Calu3 (cell line): ENCODE measurements at places on chromosomes 6 and 20. TPM values are rescaled to one million over a fixed set of nuclear protein-coding genes. Genes with fewer than 3 reads are reported as not detected.
A peak's percentile ranks its signal among the peaks of the same experiment; 100 is the strongest.

DNA sequence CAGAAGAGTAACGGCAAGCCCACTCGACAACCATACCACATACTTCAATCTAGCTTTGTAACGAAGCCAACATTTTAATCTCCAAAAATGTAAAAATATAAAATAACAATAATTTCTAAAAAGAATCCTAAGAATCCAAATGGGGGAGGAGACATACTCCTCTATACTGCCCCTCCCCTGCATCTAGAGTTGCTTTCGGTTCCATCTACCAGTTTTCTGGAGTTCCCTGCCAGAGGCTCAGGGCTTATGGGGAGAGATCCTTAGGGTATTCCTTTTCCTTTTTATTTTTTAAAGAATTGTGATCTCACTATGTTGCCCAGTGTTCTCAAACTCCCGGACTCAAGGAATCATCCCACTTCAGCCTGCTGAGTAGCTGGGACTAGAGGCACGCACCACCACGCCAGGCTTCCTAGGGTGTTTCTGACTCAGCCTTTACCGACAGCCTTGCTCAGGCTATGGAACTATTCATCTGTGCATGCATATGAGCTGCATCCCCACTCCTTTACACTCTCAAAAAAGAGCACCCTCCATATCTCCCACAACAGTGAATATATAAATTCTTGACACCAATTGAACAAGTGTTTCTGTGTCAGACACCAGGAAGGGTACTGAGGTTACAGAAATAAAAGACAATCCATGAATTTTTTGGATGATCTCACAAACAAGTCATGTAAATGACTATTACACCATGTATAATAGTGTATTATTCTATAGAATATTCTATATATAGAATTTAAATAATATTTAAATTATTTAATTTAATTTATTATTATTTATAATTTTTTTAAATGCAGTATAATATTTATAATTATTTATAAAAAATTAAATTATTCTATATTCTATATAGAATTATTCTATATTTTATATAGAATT is 40.7 kb upstream of the UBR2 start:
- DNase-seq = no peak

GRCh38 chr6:133553652-133554051 is 312.5 kb downstream of the EYA4 start:
- DNase-seq = peak; percentile 60

MATN4 gene
- 0.17 and 0.29 TPM in 2 replicates for total RNA-seq

C6orf163 gene
- total RNA-seq = 5.9 TPM in 2 replicates

HNF4A gene
- total RNA-seq = 27.7 and 41.1 TPM in 2 replicates

DNA sequence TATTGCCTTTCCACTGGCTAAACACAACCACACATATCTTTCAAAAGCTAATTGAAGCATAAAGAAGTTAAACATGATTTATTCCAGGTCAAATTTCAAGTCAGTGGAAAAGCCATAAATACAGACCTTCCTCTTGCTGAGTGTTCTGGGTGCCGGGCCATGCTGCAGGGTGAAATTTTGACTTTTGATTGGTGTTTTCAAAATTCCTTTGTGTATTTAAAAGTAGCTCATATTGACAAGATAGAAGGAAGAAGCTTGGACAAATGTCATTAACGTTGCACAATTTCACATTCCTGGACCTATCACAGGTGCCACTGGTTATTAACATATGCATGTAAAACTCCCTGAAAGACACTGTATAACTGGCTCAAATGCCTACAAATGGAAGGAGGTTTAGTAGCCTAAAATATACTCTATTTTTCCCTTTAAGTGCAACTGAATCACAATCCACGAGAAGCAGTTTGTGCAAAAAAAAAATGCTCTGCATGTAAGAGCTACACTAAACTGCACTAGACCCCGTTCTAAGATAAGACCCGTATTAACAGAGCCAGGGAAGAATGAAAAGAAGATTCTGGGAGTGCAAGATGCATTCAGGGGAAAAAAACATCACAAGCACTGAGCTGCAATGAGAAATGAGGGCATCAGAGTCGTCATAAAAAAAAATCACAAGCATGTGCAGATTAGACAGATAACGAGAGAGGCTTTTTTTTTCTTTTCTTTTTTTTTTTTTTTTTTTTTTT is 30.4 kb downstream of the ATXN1 start:
- DNase-seq = no peak

GRCh38 chr6:392441-393390 is 1.2 kb downstream of the IRF4 start:
- no peak for DNase-seq

GRCh38 chr20:16111852-16112412 is 461.3 kb downstream of the KIF16B start:
- DNase-seq = no peak

TGM3 gene
- not detected in 2 replicates for total RNA-seq

TMEM170B gene
- total RNA-seq = 1.9 and 2.2 TPM in 2 replicates

DNA sequence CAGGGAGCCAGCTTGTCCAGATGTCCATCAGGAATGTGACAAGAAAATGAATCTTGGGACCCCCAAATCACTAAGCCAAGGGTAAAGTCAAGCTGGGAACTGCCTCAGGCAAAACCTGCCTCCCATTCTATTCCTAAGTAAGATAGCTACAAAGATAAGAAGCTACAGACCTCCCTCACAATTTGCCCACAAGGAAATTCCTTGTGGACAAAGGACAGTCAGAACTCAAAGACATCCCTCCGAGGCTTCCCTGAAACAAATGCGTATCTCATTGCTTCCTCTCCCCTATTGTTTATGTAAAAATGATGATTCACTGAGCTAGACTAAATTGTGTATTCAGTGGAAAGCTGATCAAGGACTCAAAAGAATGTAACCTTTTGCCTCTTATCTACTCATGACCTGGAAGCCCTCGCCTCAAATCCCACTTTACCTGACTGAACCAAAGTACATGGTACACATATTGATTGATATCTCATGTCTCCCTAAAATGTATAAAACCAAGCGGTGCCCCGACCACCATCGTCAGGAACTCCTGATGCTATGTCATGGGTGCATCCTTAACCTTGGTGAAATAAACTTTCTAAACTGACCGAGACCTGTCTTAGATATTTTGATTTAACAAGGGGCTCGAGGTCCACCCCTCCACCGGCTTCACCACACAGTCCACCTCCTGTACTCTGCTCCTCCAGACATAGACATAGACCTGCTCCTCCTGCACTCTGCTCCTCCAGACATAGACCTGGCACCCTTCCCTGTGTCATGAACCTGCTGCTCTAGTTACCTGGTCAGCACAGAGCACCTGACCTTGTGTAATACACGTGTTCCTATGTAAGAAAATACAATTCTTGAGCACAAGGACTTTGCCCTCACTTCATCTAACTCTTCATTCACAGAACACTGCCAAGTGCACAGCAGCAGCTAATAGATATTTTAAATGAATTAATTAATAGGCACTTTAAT is 81.4 kb downstream of the WDR27 start:
- no peak for DNase-seq

THBS2 gene
- total RNA-seq = not detected in 2 replicates

DNA sequence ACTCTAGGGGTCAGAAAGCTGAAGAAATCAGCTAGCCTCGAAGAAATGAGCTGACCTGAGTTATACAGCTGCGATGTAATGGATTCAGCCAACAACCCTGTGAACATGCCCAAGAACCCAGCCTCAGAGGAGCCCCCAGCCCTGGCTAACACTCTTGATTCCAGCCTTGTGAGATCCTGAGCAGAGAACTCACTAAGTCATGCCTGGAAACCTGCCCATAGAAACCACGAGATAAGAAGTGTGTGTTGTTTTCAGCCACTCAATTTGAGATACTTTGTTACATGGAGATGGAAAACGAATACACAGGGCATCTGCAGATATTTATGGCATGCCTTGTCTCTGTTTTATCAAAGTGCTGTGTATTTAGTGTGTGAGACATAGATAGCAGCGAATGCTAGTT is 265.2 kb downstream of the QKI start:
- no peak for DNase-seq

DNA sequence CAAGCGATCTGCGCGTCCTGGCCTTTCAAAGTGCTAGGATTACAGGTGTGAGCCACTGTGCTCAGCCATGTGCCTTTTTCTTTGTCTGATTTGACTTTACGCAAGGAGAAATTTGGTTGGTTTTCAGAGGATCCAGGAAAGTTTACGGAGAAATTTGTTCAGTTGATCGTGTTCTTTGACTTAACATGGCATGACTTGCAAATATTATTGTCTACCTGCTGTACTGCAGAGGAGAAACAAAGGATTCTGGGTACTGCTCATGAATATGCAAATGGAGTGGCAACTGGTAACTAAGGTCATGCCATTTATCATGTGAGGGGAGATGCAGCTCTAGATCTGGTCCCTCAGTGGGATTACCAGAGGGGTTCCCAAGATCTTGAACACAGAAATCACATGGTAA is 68.8 kb upstream of the CHD6 start:
- DNase-seq = no peak

CCHCR1 gene
- total RNA-seq = 95.2 and 105 TPM in 2 replicates

GRCh38 chr20:44398335-44398734 is 42.8 kb downstream of the HNF4A start:
- DNase-seq = no peak

- DNase-seq = peak; percentile 59
These were observed 9.0 kb downstream of the TEAD3 start for GRCh38 chr6:35487658-35488516.

AKAP7 gene
- 6.7 and 7.7 TPM in 2 replicates for total RNA-seq

- DNase-seq = no peak
These were observed 2.4 kb upstream of the BPIFB3 start for GRCh38 chr20:33051333-33051732.

PRSS16 gene
- total RNA-seq = 29.4 and 31.3 TPM in 2 replicates

GRCh38 chr6:131451321-131452144 is 121.5 kb upstream of the ARG1 start:
- no peak for DNase-seq

- DNase-seq = no peak
These were observed 15.4 kb downstream of the FKBP1A start for GRCh38 chr20:1377341-1377871.

DNA sequence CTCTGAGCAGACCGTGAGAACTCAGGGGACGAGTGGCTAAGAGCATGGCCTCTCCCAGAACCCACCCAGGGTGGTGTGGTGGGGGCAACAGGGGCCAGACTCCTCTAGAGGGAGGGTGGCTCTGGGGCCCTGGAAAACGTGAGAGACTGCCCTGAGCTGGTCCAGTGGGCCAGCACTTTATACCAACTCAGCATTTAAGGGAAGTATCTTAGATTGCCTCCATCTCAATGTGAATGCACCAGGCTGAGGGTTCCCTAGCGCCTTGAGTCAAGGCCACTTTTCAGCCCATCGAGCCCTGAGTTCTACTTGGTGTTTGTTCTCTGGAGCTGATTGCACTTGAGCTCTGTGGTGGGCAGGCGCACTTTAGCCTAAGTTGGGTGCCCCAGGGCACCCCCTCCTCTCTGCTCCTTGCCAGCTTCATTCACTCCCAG is 42.0 kb upstream of the IRF4 start:
- DNase-seq = no peak

RAMACL gene
- total RNA-seq = 1.3 and 2.2 TPM in 2 replicates

DNA sequence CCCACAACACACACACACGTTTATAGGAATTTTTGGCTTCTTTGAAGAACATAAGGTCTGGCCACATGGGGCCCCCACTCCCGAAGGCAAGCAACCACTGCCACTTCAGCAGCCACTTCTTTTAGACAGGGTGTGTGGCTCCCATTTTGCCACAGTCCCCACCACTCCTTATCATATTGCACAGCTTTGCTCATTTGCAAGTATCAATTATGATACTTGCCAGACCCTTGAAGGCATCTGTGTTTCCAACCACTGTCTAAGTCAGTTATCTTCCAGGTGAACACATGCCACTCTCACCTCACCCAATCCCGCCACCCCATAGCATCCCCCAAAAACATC is 73.1 kb downstream of the NOL4L start:
- DNase-seq = no peak

FRK gene
- 21.1 and 21.2 TPM in 2 replicates for total RNA-seq
